ENCODE measurements at places on chromosomes 6 and 20.
A peak's percentile ranks its signal among the peaks of the same experiment; 100 is the strongest.

DNA sequence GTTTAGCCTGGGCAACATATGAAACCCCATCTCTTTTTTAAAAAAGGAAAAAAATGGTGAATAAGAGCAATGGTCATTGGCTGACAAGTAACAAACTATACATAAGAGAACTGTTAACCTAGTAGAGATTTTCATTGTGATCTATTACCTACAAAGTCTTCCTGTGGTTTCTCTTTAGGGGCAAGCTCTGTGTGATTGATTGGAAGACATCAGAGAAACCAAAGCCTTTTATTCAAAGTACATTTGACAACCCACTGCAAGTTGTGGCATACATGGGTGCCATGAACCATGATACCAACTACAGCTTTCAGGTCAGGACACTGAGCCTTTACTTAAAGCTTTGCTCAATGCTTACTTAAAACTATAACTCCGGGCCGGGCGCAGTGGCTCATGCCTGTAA, 19.2 kb downstream of the MGME1 start:
- no peak for DNase-seq

GRCh38 chr20:16241911-16242310, 331.3 kb downstream of the KIF16B start:
- no peak for DNase-seq

DNA sequence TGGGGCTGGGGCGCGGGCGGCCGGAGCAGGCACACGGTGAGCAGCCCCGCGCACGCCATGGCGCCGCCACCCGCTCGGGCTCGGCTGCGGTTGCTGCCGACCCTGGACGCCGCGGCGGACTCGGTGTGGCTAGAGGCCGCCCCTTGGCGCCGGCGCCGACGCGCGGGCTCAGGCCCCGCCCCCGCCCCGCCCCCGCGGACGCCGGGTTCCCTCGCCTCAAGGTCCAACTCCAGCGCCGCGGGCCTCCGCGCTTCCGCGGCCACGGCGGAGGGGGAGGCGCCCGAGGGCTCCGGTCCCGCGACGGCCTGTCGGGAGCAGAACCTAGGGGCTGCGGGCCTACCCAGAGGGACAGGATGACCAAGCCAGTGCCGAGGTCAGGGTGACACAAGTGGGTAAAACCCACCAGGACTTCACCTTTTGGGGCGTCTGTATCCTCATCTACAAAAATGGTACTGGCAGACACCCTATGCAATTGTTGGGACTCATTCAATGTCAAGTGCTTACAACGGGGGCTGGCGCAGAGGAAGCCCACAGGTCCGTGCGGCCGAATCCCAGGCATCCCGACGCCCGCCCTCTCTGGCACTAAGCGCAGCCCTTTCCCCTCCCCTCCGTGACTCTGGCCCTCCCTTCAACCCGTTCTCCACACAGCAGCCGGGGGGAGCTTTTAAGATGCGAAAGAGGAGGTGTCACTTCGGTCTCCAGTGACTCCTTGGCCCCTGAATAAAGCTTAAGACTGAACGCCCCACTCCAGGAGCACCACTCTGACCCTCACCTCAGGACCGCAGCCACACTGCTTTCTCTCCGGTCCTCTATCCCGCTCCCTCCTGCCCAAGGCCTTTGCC, at the start of gene NECAB3:
Gene NECAB3 (minus strand): TSS at position 135 of the 842 bp plus-strand sequence. CDS start 76 bp downstream, at position 59.
- DNase-seq: peak; percentile 88

DNA sequence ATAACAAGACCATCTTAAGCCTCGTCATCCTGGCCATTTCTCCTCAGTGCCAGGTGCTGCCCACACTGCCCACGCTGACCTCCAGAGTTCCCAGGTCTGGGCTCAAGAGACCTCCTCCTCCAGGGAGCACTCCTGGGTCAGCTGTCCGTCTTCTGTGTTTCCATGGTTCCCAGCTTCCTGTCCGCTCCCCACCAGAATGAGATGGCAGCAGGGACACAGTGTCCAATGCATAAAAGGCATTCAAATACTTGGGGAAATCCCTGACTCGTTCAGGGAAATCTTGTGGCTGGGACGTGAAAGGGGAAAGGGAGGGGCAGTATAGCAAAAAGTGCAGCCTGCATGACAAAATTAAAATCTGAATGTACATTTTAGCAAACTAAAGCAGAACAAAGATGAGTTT, 54.3 kb downstream of the SLC23A2 start:
- DNase-seq: no peak

GRCh38 chr20:50957276-50957675, 1.1 kb downstream of the DPM1 start:
- DNase-seq: no peak

DNA sequence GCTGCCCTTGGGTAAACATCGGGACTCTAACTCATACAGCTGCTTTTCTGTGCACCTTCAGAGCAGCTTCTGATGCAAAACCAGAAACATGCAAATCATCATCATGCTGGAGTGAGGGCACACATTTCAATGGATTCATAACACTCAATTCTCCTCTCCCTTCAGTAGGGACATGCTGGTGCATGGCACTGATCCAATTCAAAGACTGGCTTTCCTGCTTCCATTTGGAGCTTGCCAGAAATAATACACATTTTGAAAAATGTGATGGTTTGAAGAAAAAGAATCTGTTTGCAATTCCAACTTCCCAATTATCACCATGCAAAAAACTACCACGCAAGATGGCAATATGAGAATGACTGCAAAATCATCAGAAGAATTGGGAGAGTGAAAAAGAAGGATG, 65.2 kb upstream of the PDE10A start:
- no peak for DNase-seq

DNA sequence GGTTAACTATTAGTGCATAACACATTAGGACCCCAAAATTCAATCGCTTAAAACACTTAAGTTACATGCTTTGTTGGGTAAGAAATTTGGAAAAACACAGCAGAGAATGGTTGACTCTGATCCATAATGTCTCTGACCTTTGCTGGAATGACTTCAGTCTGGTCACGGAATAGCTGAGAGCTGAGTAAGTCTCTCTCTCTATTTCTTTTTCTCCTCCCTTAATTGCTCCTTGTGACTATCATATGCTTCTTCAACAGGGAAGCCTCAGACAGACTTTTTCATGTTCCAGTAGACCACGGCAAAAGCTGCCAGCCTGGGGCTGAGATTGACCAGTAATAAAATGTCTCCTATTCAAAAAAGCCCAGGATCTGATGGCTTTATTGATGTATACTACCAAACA, 4.8 kb downstream of the OR12D1 start:
- no peak for DNase-seq

- no peak for DNase-seq
Measured at GRCh38 chr6:33850869-33851541, 47.2 kb upstream of the MLN start.

Measured in activated effector memory CD4-positive, alpha-beta T cell treated with anti-CD3 and anti-CD28 coated beads, Interleukin-2, amount 50 U/mL, for 16 hours (primary cell).